Ovary (tissue), 10 donors: ENCODE measurements at places on chromosomes 5 and 9. TPM values are rescaled to one million over a fixed set of nuclear protein-coding genes. Genes with fewer than 3 reads are reported as not detected.

- H3K36me3 ChIP-seq = no peaks in the 10 kb centered on the region
- DNase-seq = peak; percentile 97
- H3K4me3 ChIP-seq = peak within 1 kb of the TSS; percentile 58
- H3K27me3 ChIP-seq = no peaks in the 10 kb centered on the region
These were observed at the start of gene SMU1 for GRCh38 chr9:33076046-33077004. TSS of gene SMU1 (minus strand) at chr9:33076674. CDS start at chr9:33076608, 66 bp downstream.

DNA sequence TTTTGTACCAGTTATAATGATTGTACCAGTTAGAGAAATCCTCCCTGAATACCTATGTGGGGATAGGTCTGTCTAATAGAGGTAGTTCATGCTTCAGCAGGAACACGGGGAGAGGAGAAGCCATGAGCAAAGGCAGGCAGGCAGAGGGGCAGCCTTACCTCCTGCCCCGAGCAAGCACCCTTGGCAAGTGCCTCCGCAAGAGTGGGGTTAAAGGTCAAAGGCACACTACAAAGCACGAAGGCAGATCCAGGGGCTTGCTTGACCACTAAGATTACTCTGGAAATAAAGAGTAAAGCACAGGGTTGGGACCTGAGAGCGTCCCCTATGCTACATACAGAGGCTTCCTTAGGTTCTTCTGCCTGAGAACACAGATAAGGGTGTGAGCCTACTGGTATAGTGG is 100.9 kb downstream of the SEMA6A start:
- no peaks in the 10 kb centered on the region for H3K36me3 ChIP-seq
- H3K27ac ChIP-seq = no peak overlapping the region
- no peaks in the 10 kb centered on the region for H3K4me1 ChIP-seq
- no peak overlapping the region for H3K4me3 ChIP-seq
- H3K27me3 ChIP-seq = no peaks in the 10 kb centered on the region
- DNase-seq = no peak

GRCh38 chr5:73528248-73528647 is 30.0 kb downstream of the BTF3 start:
- no peak overlapping the region for H3K4me3 ChIP-seq
- H3K27ac ChIP-seq = no peak overlapping the region
- no peaks in the 10 kb centered on the region for H3K27me3 ChIP-seq
- H3K36me3 ChIP-seq = no peaks in the 10 kb centered on the region
- no peaks in the 10 kb centered on the region for H3K4me1 ChIP-seq

DNA sequence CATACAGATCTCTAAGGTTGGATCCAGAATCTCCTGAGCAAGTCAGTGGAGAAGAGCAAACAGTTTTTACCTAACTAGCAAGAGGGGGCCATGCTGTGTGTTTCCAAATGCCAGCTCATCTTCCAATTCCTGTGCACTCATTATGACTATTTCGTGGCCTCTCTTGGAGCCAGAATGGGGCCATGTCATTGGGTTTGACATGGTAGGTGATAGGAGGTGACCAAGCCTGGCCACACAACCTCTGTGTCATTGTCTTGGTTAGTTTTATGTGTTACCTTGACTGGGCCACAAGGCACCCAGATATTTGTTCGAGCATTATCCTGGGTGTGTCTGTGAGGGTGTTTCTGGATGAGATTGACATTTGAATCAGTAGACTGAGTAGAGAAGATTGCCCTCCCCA is 206.2 kb downstream of the HSPA4 start:
- no peak for DNase-seq
- no peak overlapping the region for H3K27ac ChIP-seq
- no peak overlapping the region for H3K4me3 ChIP-seq
- H3K36me3 ChIP-seq = no peaks in the 10 kb centered on the region
- no peaks in the 10 kb centered on the region for H3K27me3 ChIP-seq

DNA sequence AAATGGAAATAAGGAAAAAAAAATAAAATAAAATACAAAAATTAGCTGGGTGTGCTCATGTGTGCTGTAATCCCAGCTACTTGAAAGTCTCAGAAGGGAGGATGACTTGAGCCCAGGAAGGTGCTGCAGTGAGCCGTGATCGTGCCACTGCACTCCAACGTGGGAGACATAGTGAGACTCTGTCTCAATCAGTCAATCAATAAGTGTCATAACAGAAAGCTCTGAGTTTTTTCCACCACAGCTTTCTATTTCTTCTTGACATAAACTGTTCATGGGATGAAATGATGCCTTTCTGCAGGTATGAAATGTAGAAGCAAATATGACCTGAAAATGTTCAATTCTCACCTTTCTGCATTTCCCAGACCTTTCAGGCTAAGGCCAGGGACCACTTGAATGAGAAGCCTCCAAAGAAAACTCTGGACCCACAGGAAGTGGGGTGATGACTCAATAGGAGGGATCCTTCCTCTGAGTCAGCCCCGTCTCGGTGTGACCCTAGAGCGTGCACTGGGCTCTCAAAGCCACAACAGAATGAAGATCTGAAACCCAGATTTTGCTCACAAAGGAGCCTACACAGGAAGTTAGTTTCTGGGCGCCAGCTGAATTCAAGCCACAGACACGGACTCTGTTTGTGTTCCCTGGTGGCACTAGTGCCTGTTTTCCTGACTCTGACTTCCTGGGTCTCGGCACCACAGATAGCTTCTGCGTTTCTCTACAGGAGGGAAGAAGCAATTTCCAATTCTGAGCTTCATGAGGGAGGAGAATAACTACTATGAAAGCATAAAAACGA is 62.0 kb downstream of the ANKH start:
- no peaks in the 10 kb centered on the region for H3K36me3 ChIP-seq
- H3K4me3 ChIP-seq = no peak overlapping the region
- no peak overlapping the region for H3K27ac ChIP-seq
- DNase-seq = no peak
- peaks cover 1% of the 10 kb centered on the region for H3K4me1 ChIP-seq

DNA sequence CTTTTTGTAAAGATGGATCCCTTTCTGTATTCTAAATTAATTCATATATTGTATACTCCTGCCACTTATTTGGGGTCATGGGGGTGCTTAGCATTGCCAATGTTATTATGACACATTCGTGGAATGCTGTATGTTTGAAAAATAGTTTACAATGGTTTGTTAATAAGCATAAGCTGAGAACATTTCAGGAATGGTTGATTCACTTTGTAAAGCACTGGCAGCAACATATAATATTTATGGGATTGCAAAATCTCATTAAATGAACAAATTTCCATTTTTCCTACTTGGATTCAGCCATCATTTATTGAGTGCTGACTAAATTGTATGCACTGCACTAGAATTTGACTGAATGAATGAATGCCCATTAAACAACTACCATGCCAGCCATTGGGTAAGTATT is 215.2 kb upstream of the KLF4 start:
- no peak overlapping the region for H3K27ac ChIP-seq
- H3K4me3 ChIP-seq = no peak overlapping the region
- H3K27me3 ChIP-seq = no peaks in the 10 kb centered on the region
- no peak for DNase-seq
- peaks cover 4% of the 10 kb centered on the region for H3K4me1 ChIP-seq
- H3K36me3 ChIP-seq = no peaks in the 10 kb centered on the region

DNA sequence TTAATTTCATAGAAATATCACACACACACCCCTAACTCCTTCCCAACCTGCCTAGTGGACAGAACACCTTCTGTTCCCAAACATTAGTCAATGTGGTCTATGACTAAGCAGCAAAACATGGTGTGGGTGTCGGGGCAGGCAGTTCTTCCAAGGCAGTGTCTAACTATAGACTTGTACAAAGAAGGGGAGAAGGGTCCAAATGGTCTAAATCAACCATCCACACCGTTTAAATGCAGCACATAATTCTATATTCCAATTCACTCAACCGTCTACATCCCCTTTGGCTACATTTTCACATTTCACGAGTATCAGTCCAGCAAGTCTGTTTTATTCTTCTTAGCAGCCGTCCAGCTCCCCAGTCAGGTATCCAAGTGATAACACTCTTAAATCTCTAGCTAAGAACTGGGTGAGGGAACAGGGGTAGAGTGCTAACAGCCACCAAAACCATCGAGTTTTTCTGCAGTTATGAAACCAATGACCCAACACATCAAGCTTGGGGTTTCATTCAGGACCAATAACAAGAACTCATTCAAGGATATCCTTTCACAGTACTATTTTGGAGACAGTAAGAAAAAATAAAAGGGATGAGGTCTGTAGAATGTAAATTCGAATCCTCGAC is 3.3 kb downstream of the ZNF608 start:
- H3K27ac ChIP-seq = no peak overlapping the region
- DNase-seq = peak; percentile 43
- H3K4me3 ChIP-seq = peak overlapping the region; percentile 69
- H3K36me3 ChIP-seq = no peaks in the 10 kb centered on the region
- no peaks in the 10 kb centered on the region for H3K27me3 ChIP-seq

GRCh38 chr9:124248960-124249359 is 8.8 kb upstream of the NEK6 start:
- DNase-seq = no peak
- H3K4me3 ChIP-seq = no peak overlapping the region
- no peak overlapping the region for H3K27ac ChIP-seq
- H3K36me3 ChIP-seq = no peaks in the 10 kb centered on the region
- no peaks in the 10 kb centered on the region for H3K27me3 ChIP-seq

DNA sequence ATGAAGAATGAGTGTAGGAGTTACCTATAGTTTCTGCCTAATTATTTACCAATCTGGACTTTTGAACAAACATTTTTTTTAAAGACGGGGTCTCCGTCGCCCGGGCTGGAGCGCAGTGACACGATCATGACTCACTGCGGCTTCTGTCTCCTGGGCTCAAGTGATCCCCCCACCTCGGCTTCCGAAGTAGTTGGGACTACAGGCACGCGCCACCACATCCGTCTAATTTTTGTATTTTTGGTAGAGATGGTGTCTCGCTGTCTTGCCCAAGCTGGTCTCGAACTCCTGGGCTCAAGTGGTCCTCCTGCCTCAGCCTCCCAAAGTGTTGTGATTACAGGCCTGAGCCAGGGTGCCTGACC is 1.5 kb downstream of the CTNNA1 start:
- peaks cover 12% of the 10 kb centered on the region for H3K4me1 ChIP-seq
- H3K27ac ChIP-seq = no peak overlapping the region

The SPDL1 gene
- 5.7 TPM for total RNA-seq

DNA sequence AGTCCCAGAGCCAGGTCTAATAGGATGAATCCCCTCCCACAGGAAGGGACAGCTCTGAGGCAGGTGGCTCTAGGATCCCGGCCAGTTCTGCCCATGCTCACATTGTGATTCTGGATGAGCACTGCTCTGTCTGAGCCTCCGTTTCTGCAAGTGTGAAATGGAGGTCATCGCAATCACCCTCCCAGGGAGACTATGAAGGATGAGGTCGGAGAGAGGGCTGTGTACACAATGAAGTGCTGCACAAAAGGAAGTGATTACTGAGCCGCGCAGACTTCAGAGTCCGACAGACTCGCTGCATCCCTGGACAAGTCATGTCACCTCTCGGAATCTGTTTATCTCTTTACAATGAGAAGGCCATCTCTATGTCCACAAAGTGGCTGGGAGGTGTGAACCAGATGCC is 21.7 kb downstream of the LHX6 start:
- no peaks in the 10 kb centered on the region for H3K27me3 ChIP-seq
- no peak overlapping the region for H3K27ac ChIP-seq
- no peak for DNase-seq
- H3K4me3 ChIP-seq = no peak overlapping the region
- no peaks in the 10 kb centered on the region for H3K4me1 ChIP-seq

GRCh38 chr9:73176450-73176875 is 24.8 kb downstream of the ANXA1 start:
- no peaks in the 10 kb centered on the region for H3K27me3 ChIP-seq
- no peak for DNase-seq
- H3K36me3 ChIP-seq = no peaks in the 10 kb centered on the region
- H3K4me3 ChIP-seq = no peak overlapping the region

DNA sequence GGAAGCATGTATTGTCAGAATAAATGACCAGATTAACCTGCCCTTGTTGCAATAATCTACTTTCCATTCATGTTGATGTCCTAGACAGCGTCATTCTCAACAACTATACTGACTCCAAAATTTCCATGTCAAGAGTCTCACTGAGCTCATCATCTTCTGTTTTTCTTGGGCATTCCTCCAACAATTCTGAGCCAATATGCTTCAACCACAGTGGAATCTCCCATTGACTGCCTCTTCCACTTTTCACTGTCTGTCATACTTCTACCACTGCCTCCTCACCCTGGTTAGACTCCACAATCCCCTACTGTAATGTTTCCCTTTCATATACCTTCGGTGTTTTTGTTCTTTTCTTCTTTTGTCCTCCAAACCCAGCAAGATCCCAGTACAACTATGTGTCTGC is 162.8 kb downstream of the TLE1 start:
- DNase-seq = no peak
- H3K4me3 ChIP-seq = no peak overlapping the region
- H3K27ac ChIP-seq = no peak overlapping the region

GRCh38 chr5:129161830-129162229 is 67.3 kb downstream of the ISOC1 start:
- no peak overlapping the region for H3K4me3 ChIP-seq
- DNase-seq = no peak
- H3K27me3 ChIP-seq = no peaks in the 10 kb centered on the region
- H3K36me3 ChIP-seq = no peaks in the 10 kb centered on the region
- H3K27ac ChIP-seq = no peak overlapping the region

DNA sequence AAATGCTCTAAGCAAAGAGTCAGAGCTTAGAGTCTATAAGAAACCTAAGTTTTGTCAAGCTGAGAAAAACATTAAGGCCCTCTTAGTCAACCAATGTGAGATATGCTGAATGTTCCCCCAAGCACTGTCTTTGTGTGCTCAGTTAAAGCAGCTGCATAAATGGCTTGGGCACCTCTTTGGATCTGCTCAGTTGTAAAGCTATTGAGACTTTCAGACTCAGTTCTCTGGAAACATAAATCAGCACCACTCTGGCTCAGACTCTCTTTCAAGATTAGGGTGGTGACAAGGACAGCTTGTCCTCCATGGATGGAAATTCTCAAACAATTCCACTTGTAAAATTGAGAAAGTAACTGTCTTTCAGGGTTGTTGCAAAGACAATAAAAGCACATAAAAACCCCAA is 807.9 kb downstream of the PRELID2 start:
- H3K36me3 ChIP-seq = no peaks in the 10 kb centered on the region
- H3K4me3 ChIP-seq = no peak overlapping the region
- H3K27ac ChIP-seq = no peak overlapping the region
- no peak for DNase-seq
- no peaks in the 10 kb centered on the region for H3K27me3 ChIP-seq

The SCGB3A2 gene
- not detected for total RNA-seq

DNA sequence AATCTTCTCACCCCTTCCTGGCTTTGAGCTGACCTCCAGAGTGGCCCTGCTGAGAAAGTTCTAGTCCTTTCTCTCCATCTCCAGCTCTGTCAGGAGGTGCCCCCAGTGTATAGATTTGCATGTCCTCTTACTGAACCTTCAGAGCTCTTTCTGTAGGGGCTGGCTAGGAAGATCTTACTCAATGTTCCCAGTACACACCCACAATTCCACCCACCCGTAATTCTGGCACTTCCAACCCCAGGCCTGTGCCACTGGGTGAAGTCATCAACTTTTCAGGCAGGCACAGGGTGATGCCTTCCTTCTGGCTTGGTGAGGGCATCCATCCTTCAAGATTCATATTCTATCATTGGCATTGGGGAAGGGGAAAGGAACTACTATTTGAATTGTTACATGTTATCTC is 75.9 kb downstream of the ACER2 start:
- H3K4me1 ChIP-seq = no peaks in the 10 kb centered on the region
- no peaks in the 10 kb centered on the region for H3K27me3 ChIP-seq
- no peaks in the 10 kb centered on the region for H3K36me3 ChIP-seq
- DNase-seq = no peak

The TNFSF8 gene
- 0.45 TPM for total RNA-seq

The UNC5A gene
- total RNA-seq = 0.48 TPM

The KIAA1958 gene
- 27.3 TPM for total RNA-seq
